ENCODE measurements at places on chromosomes 13 and 19.

GRCh38 chr19:41994521-41994971 lies 516 bp upstream of the ATP1A3 start:
- peak; percentile 77 for DNase-seq

DNA sequence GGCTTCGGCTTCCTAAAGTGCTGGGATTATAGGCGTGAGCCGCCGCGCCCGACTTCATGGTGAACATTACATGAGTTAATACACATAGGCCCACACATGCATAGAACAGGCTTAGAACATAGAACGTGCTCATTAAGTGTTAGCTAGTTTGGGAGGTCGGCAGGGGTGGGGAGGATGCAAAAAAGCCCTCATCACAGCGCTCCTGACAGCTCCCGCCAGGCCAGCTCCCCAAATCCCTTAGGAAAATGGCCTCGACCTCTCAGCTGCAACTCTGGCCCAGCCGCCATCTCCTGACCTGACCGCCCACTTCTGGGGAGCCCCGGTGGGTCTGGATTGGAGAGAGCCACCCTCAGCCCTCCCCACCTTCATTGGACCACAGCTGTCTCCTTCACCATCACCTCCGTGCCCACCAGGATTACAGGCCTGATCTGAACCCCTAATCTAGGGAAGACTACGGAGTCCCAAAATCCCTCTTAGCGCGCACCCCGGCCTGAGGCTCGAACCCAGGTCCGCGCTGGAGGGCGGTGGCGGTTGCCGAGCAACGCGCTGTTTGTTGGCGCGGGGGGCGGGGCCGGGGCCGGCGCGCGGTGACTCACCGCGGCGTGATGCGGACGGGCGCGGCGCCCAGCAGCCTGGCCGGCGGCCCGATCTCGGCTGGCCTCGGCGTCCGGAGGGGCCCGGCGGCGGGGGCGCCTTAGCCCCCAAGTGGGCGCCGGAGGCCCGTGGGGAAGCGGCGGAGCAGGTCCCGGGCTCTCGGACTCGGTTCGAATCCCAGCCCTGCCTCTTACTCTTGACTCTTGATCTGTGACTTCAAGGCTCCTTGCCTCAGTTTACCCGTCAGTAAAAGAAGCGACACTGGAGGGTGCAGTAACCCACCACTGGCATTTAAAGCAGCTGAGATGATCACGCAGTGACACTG lies 26.7 kb upstream of the NANOS3 start:
- DNase-seq = peak; percentile 91

DNA sequence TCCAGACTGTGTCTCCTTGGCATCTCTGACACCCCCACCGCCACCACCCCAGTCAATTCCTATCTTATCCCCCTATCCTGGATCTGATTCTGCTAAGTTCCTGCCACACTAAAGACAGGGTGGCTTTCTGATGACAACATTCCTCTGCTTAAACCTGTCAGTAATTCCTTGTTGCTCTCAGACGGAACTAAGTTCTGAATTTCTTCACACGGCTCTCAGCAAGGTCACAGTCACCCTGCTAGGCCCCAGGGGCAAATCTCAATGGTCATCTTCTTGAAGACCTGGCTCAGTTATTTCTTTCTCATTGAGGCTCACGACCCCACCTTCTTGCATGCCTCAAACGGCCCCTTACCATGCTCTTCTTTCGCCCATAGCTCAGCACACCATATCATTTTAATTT lies 7.6 kb downstream of the ALOX5AP start:
- DNase-seq = no peak

DNA sequence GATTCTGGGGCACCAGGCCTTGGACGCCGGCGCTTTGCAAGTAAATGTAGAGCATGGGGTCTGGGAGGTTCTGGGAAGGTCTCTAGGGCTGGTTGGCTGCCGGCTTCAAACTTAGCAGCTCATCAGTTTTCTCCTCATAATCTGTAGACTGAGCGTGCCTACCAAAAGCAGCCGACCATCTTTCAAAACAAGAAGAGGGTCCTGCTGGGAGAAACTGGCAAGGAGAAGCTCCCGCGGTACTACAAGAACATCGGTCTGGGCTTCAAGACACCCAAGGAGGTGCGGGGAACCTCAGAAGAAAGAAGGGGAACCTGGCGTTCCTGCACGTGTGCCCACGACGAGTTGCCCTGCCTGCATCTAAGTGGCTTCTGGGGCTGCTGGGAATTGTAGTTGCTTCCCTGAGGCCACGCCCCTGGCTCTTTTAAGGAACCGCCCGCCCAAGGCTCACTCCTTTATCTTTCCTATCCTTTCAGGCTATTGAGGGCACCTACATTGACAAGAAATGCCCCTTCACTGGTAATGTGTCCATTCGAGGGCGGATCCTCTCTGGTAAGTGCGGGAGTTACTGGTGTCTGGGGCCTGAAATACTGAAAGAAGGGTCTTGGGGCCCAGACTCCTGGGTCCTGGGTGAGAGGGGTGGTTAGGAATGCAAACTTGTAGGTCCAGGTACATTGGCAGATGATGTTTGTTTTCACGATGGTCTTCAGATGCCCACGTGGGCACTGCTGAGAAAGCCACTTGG lies 984 bp downstream of the RPS11 start:
- peak; percentile 68 for DNase-seq

Data from BE2C (cell line).